ENCODE measurements at places on chromosomes 3 and 15.

- DNase-seq, result no peak
These were observed 160.7 kb upstream of the MCTP2 start for GRCh38 chr15:94070356-94071295.

DNA sequence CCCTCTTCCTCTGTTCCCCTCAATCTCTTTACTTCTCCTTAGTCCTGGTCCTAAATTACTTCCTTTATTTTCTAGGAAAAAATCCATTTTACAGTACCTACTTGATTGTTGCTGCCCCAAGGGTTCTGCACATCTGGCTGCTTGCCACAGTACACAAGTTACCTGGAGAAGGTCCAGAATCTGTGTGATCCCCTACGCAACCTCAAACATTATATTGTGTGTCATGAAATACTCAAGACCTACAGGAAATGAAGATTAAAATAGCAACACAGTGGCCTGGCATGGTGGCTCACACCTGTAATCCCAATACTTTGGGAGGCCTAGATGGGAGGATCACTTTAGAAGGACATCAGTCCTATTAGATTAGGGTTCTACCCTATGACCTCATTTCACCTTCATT, 48.7 kb downstream of the PRKAR2A start:
- no peak for DNase-seq

GRCh38 chr15:63330926-63331325, 50.7 kb downstream of the CA12 start:
- no peak for DNase-seq

DNA sequence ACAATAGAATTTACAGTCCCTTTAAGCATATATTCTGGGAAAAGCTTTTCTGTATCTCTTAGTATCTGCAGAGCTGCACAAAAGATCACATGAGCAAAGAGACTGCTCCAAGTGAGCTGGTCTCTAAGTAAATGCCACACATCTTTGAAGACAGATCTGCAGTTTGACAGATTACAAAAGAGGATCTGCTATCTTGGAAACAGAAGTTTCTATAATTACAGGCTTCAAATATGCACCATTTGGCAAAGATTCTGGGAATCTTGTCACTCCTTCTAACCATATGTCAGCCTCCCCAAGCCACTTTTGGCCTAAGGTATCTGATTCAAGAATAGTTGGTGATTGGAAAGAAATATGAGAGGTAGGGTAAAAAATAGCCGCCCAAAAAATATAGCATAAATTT, 9.6 kb upstream of the CFAP44 start:
- DNase-seq, result no peak

- no peak for DNase-seq
These were observed 259.9 kb downstream of the IL20RB start for GRCh38 chr3:137217733-137218132.

- no peak for DNase-seq
These were observed 10.7 kb downstream of the PDE8A start for GRCh38 chr15:84992157-84992944.

- DNase-seq, result no peak
These were observed 37.4 kb upstream of the MRPL3 start for GRCh38 chr3:131540143-131540542.

All from activated CD4-positive, CD25-positive, alpha-beta regulatory T cell treated with anti-CD3 and anti-CD28 coated beads, Interleukin-2, amount 50 U/mL, for 16 hours (primary cell).